H4 (cell line): ENCODE measurements at places on chromosomes 1 and 21. TPM values are rescaled to one million over a fixed set of nuclear protein-coding genes. Genes with fewer than 3 reads are reported as not detected.

GRCh38 chr1:18874600-18874999 lies 15.1 kb upstream of the TAS1R2 start:
- DNase-seq, result no peak

GRCh38 chr1:179767177-179767581 lies 24.1 kb downstream of the FAM163A start:
- no peak for DNase-seq

DNA sequence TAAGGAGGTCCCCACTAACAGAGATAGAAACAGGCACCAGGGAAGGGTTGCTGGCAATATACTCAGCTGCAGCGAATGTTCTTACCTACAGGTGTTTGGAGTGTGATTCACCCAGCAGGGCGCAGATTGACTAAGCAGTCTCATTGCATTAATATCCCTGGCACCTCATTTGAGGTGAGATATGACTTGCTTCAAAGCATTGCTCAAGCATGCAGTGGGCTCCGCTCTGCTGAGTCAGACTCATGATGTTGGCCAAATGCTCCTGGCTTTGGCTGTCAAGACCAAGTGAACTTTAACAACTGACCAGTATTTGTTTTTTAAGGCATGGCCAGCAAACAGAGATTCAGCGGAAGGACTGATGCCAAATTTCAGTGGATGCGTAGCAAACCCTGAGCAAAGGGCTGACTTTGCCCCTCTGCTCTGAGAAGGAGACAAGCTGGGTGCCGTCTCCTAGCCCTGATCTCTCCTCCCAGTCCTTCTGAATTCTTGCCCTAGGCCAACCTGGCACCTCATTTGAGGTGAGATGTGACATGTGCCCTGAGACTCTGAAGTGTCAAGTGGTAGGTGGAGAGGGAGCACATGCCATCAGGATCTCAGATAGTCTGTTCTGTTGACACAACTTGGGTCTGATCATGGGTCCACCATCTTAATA lies 187.1 kb upstream of the COA6 start:
- DNase-seq, result peak; percentile 25

DNA sequence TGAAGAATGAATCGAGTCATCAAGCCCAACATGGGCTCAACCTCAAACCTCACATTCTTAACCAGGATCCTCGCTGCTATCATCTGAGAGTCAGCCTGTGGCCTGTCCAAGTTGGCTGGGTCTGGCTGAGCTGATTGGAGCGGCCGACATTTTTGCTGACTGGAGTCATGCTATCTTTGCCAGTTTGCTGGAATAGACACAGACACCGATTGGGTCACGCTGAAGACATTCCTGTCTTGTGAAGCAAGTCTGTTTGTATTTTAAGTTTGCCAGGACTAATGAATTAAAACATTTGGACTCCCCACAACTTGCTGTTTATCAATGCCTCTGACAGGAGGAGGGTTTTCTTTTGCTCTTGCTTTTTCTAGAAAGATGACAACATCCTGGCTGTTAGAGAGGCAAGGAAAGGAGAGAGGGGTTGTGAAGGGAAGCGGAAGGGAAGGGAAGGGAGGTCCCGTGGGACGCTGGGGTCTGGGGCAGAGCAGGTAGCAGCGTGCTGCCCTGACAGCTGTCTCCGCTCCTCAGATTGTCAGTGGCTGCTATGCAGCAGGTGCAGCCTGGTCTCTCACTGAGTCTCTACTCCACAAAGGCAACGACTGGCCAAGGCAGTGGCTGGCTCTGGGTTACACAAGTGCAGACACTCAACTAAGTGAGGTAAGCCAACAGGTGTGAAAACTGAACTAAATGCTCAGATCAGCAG lies at the start of gene MAP3K7CL:
Gene MAP3K7CL, plus strand, starts transcription at position 375 of the 700 bp plus-strand sequence. CDS start 2,701 bp downstream, outside the sequence.
- peak; percentile 91 for DNase-seq

DNA sequence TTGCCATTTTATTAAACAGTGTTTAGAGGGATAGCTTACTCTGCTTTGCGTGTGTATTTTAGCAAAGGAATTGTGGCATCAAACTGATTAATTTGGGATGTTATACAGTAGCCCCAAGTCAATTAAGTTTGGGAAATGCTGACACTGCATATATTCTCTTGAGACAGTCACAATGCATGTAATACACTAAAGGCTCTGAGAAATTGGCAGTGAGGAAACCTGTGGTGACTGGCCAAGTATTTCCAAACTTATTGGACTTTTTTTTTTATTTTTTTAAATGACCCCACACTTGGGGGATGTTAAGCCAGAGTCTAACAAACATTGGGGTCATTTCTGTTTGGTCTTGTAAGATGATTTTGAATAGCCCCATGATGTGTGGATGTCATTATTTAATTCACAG lies 67.3 kb upstream of the RAVER2 start:
- DNase-seq, result no peak

DNA sequence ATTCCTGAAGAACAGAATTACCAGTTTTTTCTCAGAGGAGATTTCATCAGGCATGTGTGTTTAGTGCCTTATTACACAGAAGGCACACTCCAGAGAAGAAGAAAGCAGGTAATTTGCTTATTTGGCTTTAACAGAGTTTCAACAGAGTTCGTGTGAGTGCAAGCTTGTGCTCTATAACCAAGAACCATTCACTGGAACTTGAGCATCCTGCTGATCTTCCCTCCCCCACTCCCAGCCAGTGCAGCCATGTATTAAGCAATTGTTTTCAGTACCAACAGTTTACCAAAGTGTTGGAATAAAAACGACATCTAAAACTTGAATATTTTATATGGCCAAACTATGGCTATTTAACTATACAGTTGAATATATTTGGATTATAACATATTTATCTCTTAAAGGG lies 4.3 kb downstream of the MGST3 start:
- DNase-seq, result no peak

- DNase-seq, result no peak
Measured at GRCh38 chr1:204260601-204261197, 46.9 kb upstream of the GOLT1A start.

DNA sequence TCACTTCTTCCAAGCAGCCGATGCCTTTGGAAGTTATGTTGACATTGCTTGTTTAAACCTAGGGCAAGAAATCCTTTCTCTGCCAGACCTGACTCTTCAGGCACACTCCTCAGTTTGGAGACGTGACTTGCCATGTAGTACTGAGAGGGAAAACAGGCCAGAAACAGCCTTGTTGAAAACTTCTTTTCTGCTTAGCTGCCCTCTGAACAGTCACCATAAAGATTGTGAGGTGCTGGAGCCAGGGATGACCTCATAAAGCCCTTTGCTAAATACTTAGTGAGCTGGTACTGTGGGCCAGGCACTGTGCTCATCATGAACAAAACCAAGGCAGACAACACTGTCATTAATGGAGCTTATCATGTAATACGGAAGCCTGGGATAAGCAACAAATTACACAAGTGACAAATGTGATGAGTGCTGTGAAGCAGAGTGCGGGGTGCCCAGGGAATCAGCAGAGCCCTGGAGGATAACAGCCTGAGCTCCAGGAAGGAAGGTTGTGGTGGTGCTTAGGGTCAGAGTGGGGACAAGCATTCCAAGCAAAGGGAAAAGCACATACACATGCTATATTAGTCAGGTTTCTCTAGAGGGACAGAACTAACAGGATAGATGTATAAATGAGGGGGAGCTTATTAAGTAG lies 42.4 kb downstream of the MTARC1 start:
- no peak for DNase-seq

- DNase-seq, result no peak
Measured at GRCh38 chr21:29271927-29272333, 26.8 kb upstream of the BACH1 start.

Gene RGL1
- total RNA-seq, result 14.9 and 18.7 TPM in 2 replicates

Gene PADI4
- 0.27 TPM in 2 replicates for total RNA-seq

Gene OLFML3
- 8.4 and 12.6 TPM in 2 replicates for total RNA-seq

Gene OLFML2B
- total RNA-seq, result 0.55 and 2.1 TPM in 2 replicates
